ENCODE measurements at places on chromosomes 7 and 10.
A peak's percentile ranks its signal among the peaks of the same experiment; 100 is the strongest.

- DNase-seq, result no peak
Observed at GRCh38 chr7:55148571-55148970, 129.8 kb downstream of the EGFR start.

GRCh38 chr7:41890631-41891274, 187.9 kb upstream of the INHBA start:
- no peak for DNase-seq

GRCh38 chr10:129761197-129761972, 202.7 kb downstream of the EBF3 start:
- DNase-seq, result peak; percentile 17

DNA sequence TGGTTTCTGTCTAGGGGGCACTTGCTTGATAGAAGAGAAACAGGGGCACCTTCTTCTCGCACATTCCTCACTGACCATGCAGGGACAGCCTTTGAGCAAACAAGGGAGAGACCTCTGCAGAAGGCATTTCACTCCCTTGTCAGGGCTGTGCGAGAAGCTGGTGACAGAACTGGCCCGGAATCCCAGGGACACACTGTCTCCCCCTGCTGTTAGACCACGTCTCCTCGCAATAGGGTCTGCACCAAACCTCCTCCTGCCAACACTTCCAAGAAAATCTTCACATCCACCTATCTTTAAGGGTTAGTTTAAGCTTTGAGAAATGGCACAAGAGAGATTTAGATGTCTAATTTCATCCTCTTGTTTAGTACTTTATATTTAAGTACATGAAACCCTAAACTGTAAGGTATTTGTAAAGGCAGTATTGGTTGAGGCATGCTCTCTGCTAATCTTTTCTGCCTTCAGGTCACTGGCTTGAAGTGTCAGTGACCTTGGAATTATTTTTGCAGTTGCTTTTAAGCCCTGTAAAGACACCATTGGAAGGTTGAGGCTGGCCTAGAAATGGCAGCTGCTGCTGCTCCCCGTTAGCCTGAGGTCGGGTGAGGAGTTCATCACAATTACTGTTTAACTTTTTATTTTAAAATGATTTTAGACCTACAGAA, 37.0 kb downstream of the RBM20 start:
- DNase-seq, result peak; percentile 79

GRCh38 chr7:139966949-139967348, 95.8 kb downstream of the PARP12 start:
- no peak for DNase-seq

DNA sequence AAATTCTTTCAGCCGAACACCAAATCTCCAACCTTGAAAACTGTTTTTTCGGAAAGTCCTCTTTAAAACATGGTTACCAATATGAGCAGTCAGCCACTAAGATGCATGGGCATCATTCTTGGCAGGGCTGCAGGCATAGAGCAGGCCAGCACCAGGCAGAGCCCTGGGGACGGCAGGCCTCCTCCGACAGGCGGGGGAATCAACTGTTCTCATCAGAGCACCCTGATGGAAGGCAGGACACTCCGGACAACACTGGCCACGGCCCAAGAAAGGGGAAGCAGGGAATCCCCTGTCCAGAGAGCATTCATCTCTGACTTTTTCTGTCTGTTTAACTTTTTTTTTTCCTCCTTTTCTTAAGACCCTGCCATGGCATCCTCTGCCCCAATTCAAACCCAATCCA, 1.4 kb upstream of the NOS3 start:
- DNase-seq, result peak; percentile 19

DNA sequence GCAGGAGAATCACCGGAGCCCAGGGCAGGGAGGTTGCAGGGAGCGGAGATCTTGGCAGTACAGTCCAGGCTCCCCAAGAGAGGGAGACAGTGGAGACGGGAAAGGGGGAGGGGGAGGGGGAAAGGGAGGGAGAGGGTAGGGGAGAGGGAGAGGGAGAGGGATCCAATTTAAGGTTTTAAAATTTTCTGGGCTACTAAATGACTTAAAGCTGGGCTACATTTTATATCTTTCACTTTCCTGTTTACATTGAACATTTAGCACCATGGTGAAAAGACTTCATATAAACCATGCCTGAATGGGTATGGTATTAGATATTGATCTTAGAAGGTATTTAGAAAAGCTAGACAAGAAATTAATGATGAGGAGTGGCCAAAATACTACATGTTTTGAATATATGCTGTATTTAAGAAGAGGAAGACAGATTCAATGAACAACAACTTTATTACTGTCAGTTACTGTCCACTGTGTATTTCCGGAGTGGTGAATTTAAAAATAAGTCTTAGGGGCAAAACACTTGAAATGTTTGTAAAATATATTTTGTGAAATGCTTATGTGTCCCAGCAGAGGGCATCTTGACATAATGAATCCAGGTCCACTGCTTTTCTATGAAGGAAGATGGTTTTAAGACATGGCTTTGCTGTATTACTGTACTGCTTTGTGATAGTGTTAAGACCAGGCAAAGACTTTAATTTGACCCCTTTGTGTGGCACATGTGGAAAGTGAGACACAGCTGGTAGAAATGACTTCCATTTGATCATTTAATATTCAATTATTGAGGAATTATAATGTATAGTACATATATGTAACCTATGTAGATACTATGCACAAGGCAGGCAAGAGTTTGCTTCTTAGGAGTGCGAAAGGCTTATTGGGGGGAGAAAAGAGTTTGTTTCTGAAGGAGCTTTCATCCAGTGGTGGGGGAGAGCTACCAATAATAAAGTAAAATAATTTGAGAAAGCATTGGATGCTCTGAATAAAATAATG, 52.8 kb downstream of the NRF1 start:
- no peak for DNase-seq

GRCh38 chr10:110226543-110226925, 19.1 kb downstream of the MXI1 start:
- peak; percentile 86 for DNase-seq

DNA sequence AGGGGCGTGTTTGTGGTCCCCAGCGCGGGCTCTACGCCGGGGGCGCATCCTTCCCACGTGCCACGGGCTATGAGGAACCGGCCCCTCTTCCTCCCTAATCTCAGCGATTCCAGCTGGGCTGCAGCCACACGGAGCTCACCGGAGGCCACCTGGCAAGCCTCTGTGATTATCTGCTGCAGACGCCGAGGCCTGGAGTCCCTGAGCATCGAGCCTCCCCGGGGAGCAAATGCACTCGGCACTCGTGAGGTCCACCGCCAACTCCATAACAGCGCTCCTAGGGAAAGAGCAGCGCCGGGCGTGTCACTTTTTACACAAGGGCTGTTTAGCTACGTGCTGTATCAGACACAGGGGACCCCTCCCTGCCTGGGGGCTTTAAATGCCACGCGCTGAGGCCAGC, 101.2 kb downstream of the DYNC2I1 start:
- DNase-seq, result no peak

- no peak for DNase-seq
Observed at GRCh38 chr7:131012477-131013031, 278.5 kb upstream of the KLF14 start.

DNA sequence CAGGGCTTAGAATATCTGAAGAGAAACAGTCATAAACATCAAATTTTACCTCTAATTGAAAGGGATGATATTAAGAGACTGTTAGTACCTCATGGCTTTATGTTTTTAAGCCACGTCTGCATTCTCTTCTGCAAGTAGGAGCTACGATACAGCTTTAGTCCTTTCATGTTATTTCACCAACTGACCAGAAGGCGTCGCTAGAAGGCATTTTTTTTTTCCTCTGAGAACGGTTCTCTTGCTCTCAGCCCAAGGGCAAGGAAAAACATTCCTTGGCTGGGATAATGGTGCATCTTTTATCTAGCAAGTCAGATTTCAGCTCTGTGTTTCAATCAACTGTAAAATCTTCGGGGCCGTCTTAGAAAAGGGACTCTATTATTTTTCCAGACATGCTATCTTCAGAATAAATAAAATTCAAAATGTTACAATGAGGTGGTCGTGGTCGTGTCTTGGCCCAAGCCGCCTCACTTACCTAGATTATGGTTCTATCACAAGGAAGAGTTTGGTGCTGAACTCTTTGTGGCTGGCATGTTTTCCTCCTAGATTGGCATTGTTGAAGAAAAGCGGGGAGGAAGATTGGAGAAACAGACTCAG, 41.6 kb upstream of the LYZL2 start:
- peak; percentile 53 for DNase-seq
